ENCODE measurements at places on chromosomes 13 and 19. TPM values are rescaled to one million over a fixed set of nuclear protein-coding genes. Genes with fewer than 3 reads are reported as not detected.

The PSG2 gene
- not detected for total RNA-seq

The CEACAM1 gene
- total RNA-seq: 1.8 TPM

The ZNF837 gene
- 1.7 TPM for total RNA-seq

The PLPP2 gene
- total RNA-seq: 108 TPM

All from A549 treated with CpdA at 1 μM for 4 hours (cell line).